ENCODE measurements at places on chromosomes 3 and 15.

DNA sequence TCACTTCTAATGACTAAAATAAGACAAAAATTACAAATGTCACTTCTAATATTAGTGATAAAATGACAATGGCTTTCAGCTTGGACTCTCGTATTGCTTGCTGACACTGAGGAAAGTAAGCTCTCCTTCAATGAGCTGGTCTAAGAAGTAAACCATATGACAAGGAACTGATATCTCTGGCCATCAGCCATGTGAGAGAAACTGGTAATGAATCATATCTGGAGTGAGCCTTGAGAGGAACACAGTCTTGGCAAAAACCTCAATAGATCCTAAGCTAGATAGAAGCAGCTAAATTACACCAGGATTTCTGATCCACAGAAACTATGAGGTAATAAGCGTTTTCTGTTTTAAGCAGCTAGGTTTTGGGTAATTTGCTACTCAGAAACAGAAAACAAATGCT is 1575.1 kb downstream of the OTOL1 start:
- no peak for DNase-seq

DNA sequence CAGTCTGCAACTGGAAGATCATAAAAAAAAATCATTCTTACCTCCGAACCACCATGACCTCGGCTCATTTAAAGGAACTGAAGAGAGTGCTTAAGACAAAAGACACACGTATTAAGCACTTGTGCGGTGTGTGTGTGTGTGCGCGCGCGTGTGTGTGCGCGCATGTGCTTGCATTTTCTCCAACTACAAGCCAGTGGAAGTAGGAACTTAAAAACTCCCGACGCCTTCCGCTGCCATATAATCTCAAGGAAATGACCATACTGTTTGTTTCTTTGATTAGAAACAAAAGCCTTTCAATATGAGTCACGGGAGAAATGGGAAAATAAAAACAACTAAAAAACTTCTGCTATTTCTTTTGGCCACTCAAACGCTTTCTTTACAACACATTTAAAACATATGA is 32.4 kb downstream of the FRMD4B start:
- DNase-seq: no peak

DNA sequence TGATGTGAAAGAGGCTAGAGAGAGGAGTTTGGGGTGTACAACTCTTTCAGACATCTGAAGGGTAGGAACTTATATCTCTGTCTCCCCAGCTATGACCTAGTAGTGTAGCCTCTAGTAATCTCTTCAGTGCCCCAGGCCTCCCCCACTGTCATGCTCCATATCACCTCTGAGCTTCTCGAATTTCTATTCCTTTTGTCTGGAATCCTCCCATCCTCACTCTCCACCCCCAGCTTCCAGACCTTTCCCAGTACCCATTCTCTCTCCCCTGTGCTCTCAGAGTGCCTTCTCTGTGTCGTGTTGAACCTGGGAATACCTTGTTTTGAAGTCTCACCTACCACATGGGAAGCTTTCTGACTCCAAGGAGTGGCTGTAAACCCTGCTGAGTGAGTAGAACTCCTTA is 3.6 kb upstream of the RBPMS2 start:
- DNase-seq: no peak

DNA sequence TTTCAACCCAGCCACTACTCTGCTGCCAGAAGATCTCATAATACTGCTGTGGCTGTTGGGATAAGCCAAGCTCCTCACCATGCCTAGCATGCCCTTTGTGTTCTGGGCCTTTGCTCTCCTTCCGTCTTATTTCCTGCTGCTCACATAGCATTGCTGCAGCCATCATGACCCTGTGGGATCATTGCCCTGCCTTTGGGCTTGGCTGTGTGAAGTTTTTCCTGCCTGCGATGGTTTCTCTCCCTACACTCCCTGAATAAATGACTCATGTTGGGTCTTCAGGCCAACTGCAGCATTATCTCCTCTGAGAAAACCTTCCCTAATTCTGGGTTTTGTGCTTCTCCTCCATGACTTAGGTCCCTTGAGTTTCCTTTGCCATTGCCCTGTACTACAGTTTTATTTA is 20.8 kb upstream of the TRA2B start:
- DNase-seq: no peak

- DNase-seq: no peak
Measured at GRCh38 chr3:30162579-30162978, 443.8 kb upstream of the TGFBR2 start.

GRCh38 chr15:81195339-81195864 is 1.3 kb upstream of the IL16 start:
- DNase-seq: no peak
